Stimulated activated CD4-positive, alpha-beta T cell treated with anti-CD3 and anti-CD28 coated beads, TNF-alpha, amount 100 ng/mL, for 1 hour (primary cell): ENCODE measurements at places on chromosomes 11 and 22.

GRCh38 chr11:108338750-108339149 lies 115.9 kb downstream of the ATM start:
- DNase-seq = no peak

- DNase-seq = no peak
These were observed 3.5 kb downstream of the CHRM4 start for GRCh38 chr11:46387919-46388618.

GRCh38 chr22:39087881-39088684 lies 9.0 kb upstream of the APOBEC3H start:
- DNase-seq = no peak

DNA sequence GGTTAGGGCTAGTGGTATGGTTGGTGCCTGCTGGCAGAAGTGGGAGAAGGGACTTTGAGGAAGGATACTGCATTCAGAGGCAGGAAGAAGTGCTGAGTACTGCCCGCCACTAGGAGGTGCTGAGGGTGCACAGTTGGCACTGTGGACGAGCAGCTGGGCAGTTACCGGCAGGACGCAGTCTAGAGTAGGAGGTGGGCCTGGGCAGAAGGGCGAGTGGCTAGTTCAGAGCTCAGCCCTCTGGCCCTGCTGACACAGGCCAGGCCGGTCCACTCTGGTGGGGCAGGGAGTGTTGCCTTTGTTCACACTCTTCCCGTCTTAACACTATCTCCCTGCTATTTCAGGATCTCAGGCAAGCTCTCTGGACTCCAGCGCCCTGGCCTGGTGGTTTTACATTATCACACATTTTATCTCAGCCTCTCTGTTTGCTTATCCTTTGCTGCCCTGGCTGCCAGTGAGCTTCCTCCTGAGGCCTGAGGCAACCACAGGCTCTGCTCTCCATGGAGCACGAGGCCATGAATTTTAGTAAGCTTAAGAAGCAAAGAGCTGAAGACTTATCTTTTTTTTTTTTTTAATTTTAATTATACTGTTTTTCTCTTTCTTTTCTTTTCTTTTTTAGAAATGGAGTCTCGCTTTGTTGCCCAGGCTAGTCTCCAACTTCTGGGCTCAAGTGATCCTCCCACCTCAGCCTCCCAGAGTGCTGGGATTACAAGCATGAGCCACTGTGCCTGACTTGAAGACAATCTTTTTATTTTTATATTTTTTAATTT lies 26.9 kb downstream of the SNAP29 start:
- no peak for DNase-seq

DNA sequence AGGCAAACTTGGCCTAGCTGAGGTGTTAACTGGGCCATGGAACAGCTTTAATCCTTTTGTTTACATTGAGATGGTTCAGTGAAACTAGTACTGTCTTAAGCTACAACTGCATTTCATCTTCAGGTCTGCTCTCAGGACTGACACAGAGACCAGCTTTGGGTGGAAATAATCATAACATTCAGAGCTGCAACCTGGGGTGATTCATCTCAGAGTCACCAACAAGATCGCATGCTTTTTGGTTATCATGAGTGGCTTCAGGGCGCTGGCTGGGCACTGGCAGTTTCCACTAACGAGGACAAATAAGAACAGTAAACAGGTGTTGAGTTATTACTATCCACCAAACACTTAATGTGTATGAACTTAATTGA lies 60.9 kb upstream of the PAX6 start:
- DNase-seq = no peak

- peak; percentile 81 for DNase-seq
These were observed at the start of gene SELENOO for GRCh38 chr22:50200461-50201190. Gene SELENOO, plus strand, starts transcription at chr22:50201011. Its CDS starts 26 bp downstream, at chr22:50201037.

- no peak for DNase-seq
These were observed at the start of gene BTG4 for GRCh38 chr11:111512296-111513239. Gene BTG4, minus strand, starts transcription at chr11:111512386. Its CDS starts 13,610 bp downstream, at chr11:111498776.

GRCh38 chr11:86814775-86815174 lies 14.4 kb downstream of the PRSS23 start:
- no peak for DNase-seq

- DNase-seq = no peak
These were observed 35.3 kb downstream of the IGF2 start for GRCh38 chr11:2103668-2104523.

- DNase-seq = no peak
These were observed 4.5 kb upstream of the KCTD17 start for GRCh38 chr22:37047006-37047405.

GRCh38 chr22:39847477-39847876 lies 46.1 kb downstream of the ENTHD1 start:
- DNase-seq = no peak

GRCh38 chr22:29814003-29814402 lies 24.1 kb downstream of the ASCC2 start:
- no peak for DNase-seq

GRCh38 chr11:73048446-73048845 lies 93.7 kb downstream of the FCHSD2 start:
- DNase-seq = no peak

- no peak for DNase-seq
These were observed 324.2 kb downstream of the TENM4 start for GRCh38 chr11:79116600-79116999.

- no peak for DNase-seq
These were observed 602 bp upstream of the INPP5J start for GRCh38 chr22:31122196-31122531.

- DNase-seq = no peak
These were observed 404.6 kb upstream of the CNTN5 start for GRCh38 chr11:98616098-98616655.

GRCh38 chr22:24801901-24802465 lies 4.0 kb upstream of the SGSM1 start:
- no peak for DNase-seq

DNA sequence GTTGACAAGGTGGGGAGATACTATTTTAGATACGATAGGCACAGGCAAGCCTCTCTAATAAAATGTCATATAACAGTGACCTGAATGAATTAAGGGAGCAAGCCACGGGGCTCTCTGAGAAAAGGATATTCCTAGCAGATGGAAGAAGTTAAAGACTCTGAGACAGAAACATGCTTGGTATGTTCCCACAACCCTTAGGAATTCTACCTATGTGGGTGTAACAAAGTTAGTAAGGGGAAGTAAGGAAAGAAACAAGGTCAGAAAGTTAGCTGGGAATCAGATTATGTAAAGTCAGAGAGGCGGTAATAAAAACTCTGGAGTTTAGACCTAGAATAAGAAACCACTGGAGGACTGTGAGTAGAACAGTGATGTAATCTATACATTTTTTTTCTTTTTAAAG lies 59.7 kb upstream of the GDPD4 start:
- no peak for DNase-seq

DNA sequence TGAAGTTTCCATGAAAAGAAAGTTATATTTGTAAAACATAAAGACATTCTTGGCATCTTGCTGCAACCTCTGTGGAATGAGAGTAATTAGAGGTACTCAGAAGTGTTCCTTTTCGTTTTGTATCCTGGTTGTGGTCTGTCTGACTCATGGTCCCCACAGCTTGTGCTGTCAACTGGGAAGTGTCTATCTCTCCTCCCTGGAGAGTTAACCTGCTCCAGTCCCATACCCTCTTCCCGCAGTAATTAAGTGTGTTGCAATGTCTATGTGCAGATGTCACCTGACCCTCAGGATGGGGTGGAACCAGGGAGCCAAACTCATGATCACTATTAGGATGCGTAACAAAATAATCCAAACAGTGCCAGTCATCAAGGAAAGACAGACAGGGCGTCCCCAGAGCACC lies 23.0 kb upstream of the ZDHHC13 start:
- no peak for DNase-seq

DNA sequence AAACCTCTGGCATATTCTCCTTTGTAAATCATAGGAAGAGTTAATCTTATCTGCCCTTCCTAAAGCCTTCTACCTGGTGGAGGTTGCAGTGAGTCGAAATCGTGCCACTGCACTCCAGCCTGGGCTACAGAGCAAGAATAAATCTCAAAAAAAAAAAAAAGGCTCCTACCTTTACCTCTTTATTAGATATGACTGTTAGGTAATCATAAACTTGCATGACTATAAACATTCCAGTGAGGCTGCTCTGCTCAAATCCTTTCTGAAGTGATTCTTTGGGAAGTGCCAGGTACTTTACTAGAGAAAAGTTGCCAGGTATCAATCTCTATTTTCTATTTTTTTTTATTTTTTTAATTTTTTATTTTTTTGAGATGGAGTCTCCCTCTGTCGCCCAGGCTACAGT lies 59.6 kb downstream of the MPPED2 start:
- no peak for DNase-seq

GRCh38 chr11:10751581-10751940 lies 515 bp downstream of the CTR9 start:
- no peak for DNase-seq

DNA sequence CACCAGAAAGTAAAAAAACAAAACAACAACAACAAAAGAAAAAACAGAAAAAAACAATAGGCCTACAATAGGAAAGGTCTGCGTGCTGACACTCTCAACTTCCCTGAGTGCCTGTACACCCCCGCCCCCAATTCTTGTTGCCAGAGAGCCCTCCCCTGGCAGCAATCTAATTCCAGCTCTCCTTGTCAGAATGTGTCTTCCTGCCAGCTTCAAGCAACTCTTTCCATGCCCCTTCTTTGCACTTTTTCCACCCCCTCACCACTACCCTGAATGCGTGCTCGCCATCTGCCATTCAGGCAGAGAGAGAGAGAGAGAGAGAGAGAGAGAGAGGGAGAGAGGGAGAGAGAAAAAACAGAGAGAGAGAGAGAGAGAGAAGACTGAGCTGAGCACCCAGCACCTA lies 245.0 kb downstream of the KIRREL3 start:
- DNase-seq = no peak

GRCh38 chr11:112693781-112694180 lies 267.4 kb upstream of the NCAM1 start:
- no peak for DNase-seq

DNA sequence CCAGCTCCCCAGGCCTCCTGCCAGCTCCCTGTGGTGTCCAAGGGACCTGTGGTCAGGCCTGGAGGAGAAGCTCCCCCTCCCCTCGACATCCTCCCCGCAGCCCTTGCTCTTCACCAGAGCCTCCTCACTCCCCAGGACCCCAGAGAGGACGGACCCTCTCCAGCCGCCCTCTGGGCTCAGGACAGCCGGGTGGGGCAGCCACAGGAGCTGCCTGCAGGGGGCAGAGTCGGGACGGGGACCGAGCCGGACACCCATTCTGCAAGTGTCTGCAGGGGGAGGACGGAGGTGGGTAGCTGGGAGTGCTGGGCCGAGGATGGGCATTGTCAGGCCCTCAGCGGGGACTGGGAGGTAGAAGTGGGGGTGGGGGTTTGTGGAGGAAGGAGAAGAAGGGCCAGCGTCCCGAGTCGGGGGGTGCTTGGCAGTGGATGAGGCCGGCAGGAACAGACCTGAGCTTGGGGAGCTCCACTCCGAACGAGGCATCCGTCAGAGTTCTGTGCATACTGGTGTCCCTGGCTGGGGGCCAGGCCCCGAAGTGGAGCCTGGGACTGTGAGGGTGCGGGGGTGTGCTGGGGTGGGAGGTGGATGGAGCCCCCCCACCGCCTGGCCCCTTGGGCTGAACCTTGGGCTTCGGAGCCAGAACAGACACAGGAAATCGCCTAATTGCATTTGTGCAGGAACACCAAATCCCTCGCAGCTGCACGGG lies 15.2 kb downstream of the PRR33 start:
- DNase-seq = no peak

DNA sequence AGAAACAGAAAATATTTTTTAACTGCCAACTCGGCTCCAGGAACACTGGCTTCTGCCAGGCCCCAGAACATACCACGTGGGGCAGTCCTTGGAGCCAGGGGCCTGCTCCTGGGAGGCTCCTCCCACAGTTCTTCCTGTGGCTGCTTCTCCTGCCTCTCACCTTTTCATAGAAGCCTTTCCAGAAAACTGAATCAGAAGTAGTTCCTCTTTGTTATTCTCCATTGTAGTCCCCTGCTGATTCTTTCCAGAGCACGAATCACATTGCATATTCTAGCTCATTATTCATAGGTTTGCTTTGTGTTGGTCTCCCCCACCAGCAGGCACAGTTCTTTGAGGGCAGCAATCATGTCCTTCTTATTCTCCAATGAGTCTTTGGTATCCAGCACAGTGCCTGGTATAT lies 106.0 kb downstream of the EFCAB6 start:
- DNase-seq = no peak

GRCh38 chr22:19713245-19713644 lies 1.1 kb upstream of the SEPTIN5 start:
- no peak for DNase-seq

DNA sequence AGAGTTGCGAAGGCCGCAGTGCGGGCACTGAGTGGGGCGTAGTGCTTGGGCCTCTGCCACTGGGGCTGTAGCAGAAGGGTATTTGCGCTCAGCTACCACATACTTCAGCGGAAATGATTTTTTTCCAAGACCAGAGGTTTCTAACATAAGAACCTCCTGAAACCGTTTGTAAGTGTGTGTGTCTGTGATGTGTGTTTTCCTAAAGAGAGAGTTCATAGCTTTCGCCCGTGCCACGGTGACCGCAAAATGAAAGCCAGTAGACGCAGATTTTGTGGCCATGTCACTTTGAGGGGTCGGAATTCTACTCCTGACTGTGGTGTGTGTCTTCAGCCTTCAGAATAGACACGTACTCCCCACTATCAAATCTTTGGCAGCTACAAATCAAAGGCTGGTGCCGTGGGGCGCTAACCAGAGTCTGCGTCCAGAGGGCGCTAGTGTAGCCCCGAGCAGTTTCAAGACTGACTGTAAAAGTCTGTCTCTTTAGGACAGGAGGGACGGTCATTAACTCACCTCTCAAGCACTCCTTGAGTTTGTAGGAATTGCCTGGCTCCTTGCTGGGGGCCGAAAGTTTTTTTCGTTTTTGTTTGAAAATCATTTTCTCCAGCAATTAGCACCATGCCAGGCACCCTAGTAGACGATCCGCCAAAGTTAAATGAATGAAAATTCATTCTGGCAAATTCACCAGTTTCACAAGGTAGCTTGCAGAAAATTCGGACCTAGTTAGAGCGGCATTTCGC lies 2.5 kb upstream of the CALCA start:
- DNase-seq = no peak

- no peak for DNase-seq
These were observed 52.5 kb downstream of the SLN start for GRCh38 chr11:107659310-107659709.

DNA sequence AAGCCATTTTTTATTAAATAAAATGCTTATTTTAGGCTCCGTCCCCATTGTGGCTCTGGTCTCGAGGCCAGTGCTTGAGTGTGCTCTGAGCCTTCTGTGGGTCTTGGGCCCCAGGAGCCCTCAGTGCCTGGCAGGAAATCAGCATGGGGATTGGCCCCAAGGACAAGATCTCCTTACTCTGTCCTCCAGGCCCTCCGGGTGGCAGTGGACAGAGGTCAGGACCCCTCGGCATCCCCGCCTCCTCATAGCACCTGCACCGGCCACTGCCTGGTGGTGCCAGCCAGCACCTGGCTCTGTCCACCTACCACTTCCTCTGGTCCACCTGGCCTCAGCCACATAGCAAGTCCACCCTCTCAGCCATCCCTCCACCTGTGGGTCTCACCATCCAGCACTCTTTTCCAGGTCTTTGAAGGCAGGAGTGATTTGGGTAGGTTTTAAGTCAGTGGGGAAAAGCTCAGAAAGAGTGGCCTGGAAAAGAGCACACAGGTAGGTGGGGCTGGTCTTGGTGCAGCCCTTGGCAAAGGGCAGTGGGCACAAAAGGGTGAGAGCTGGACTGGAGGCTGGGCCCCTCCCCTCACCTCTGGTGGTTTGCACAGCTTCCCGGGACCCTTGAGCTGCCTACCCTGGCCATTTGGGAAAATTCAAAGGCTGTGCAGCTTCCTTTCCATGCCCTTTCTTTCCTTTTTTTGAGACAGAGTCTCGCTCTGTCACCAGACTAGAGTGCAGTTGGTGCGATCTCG lies 3.5 kb downstream of the CLDN5 start:
- no peak for DNase-seq

- DNase-seq = no peak
These were observed 3.5 kb downstream of the PANX1 start for GRCh38 chr11:94132152-94132558.

- no peak for DNase-seq
These were observed 148.8 kb upstream of the KIRREL3 start for GRCh38 chr11:127149410-127149809.
